Stimulated activated naive CD4-positive, alpha-beta T cell treated with Interleukin-2 at 50 U/mL for 16 hours (primary cell): ENCODE measurements at places on chromosomes 3 and 15.

DNA sequence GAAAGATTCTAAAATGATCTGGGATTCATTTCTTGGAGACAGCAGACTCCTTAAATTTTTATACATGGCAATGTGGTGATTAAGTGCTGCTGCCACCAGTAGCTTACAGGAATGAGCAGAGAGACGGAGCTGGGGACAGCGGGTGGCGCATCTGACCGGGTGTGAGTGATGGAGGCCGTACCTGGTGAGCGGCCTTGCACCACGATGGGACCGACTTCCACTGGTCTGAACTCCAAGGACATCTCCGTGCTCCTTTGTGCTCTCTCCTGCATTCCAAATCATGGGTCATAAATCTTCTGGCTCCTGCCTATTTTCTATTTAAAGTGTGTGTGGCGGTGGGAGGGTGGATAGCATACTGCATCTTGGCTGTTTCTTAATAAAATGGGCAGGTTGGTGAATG, 262.6 kb downstream of the ABHD5 start:
- DNase-seq, result no peak

DNA sequence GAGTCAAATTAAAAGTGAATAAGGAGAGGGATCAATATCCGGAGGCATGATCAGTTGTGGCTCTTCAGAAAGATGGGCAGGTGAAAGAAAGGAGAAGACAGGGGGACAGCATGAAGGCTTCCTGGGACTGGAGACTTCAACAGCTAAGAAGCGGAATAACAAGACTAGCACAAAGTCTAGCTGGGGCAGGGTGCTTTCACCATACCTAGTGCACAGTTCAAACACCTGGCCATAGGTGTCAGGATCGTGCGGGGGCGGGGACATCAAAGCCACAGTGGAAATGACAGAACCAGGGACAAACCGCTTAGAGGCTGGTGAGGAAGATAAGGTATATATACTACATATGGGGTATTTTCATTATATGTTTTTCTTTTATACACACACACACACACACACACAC, 66.2 kb upstream of the FOXP1 start:
- no peak for DNase-seq

- no peak for DNase-seq
Observed at GRCh38 chr3:28947061-28947460, 333.8 kb upstream of the RBMS3 start.

DNA sequence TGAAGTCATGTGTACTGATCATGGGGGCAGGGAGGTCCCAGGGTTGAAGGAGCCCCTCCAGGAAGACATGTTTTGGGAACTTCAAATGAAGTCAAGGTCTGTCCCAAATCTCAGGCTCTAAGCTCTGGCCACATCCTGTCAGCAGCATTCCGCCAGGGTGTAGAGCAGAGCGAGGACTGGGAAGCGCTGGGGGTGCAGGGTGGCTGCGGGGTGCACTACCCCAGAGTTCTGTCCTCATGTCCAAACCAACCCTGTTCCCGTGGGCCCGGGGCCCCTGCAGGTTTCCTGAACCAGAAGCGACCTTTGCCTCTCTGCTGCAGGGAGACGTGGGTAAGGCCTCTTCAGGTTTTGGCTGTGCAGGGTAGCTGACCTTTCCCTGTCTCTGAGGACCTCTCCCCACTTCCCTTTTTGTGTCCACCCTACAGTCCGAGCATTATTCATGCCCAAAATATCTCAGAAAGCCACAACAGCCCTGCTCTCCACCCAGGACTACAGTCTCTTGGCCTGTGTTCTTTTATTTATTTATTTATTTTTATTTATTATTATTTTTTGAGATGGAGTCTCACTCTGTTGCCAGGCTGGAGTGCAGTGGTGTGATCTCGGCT, 26.6 kb upstream of the FLNB start:
- no peak for DNase-seq

- no peak for DNase-seq
Observed at GRCh38 chr3:111712294-111713167, 117.4 kb upstream of the ZBED2 start.

DNA sequence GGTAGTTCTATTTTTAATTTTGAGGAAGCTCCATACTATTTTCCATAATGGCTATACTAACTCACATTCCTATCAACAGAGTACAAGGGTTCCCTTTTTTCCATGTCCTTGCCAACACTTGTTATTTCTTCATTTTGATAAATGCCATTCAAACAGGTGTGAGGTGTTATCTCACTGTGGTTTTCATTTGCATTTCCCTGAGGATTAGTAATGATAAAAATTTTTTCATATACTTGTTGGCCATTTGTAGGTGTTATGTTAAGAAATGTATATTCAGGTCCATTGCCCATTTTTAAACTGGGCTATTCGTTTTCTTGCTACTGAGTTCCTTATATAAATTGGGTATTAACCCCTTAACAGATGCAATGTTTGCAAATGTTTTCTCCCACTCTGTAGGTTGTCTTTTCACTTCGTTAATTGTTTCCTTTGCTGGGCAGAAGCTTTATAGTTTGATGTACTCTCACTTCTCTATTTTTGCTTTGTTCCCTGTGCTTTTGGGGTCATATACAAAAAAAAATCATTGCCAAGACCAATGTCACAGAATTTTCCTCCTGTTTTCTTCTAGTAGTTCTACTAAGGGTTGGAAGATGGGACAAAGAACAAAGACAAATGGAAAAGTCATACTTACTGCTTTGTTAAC, 11.0 kb upstream of the VPS39 start:
- DNase-seq, result no peak

DNA sequence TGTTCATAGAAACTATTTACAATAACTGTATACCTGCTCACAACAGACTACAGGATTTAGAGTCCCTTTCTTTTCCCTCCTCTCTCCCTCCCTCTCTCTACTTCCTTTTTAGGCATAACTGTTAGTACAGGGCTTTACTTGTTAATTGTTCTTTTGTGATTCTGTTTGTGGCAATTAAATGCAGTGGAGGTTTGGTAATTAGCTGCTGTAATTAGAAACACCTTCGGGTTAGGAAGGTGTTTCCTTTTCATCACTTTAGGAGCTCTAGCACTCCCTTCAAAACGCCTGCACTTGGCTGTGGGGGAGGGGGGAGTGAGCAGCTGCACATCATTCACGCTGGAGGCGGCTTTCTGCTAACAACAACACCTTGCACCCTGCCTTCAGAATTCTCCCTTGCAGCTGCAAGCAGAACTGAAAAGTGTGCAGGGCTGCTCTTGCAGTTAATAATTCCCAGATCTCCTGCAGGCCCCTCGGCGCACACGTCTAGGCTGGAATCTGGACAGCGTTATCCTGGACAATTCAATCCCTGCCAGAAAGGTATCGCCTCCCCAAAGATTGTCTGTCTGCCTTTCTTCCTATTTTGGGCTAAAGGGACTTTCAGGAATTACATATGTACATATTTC, 242.6 kb upstream of the RGMA start:
- DNase-seq, result no peak

GRCh38 chr3:97880267-97880666, 58.5 kb downstream of the CRYBG3 start:
- DNase-seq, result no peak

DNA sequence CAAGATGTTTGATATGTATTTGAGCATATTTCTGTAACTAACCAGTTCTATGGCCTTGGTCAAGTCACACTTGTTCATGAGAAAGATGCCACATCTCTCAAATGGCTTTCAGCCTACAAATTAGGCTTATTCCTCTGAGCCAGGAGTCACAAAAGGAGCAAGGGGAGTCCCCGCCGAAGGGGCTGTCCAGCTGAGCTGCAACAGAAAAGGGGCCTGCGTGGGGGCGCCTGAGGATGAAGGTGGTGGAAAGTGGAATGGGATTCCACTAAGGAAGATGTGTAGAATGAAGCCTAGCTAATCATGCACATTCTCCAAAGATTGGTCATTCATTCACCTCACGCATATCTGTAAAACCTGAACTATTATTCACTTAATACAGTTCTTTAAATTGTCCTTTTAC, 19.1 kb downstream of the ALDH1L1 start:
- DNase-seq, result no peak

DNA sequence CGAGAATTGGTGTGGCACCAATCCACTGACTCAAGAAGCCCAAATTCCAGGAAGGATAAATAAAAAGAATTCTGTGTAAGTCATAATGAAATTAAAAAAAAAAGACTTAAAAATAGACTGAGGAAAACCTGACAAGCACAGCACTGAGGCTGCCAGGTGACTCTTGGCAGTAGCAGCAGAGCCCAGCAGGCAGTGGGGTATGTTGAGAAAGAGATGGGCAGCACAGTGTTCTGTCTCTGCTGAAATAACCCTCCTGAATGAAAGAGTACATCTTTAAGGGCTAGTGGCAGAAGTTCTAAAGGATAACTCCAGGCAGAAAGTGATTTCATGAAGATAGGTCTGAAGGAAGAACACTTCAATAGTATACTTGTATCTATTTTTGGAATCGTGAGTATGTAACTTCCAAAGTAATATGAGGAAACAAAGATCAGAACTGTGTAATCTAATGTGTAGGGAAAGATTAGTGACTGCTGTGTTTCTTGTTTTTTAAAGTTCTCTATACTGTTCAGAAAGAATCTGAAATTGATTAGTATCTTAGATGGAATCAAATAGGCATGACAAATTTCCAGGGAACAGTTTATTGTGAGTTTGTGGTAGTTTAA, 75.9 kb downstream of the RAB7A start:
- DNase-seq, result no peak

DNA sequence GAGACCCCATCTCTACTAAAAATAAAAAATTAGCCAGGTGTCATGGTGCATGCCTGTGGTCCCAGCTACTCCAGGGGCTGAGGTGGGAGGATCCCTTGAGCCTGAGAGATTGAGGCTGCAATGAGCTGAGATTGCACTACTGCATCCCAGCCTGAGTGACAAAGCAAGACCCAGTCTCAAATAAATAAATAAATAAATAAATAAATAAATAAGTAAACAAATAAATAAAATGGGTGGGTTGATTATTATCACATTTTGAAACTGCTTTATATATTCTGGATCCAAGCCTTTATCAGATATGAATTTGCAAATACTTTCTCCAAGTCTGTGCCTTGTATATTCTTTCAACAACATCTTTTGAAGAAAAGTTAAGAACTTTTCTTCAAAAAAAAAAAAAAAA, 22.2 kb upstream of the PCSK6 start:
- DNase-seq, result no peak

GRCh38 chr15:42191610-42192346, 16.3 kb downstream of the VPS39 start:
- no peak for DNase-seq

DNA sequence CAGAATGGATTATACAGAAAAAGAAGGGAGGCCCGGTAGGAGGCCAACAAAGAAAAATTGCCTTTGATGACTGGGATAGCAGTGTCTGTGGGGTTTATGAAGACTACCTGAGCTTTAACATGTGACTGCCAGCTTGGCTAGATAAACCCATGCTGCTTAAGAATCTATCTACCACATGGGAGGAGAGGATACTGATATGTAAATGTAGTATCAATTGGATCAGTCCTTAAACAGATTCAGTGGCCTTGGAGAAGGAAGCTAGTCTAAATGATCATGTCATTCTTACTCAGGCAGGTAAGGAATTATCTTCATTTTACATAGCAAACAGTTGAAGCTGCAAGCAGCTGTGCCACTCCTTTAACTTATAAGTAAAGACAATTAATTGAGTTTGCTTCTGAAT, 50.0 kb upstream of the SYNPR start:
- no peak for DNase-seq

DNA sequence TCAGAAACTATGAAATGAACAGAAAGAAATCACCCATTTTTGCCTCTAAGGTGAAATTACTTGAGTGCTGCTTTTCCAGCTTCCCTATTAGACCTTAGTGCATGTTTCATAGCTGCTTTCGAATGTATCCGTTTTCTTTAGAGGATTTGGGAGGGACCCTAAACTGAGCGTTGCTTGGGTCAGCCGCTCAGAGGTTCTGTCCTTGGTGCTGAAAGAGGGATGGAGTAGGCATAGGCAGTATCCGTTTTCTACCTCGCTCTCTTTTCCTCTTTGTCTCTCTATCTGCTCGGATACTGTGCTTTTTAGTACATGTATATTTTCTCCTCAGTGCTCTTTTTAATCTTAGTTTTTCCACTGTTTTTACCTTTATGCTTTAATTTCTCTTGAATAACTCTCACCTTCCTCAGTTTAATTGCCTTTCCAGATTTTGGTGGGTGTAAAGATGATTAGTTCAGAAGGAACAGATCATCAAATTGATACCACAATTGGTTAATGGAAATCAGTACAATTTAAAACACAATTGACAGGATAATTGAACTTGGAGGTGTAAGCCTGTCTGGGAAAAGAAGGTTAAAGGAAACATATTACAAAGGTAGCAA, at the start of gene DRD3:
DRD3 (minus strand) TSS at position 283 of the 599 bp plus-strand sequence. CDS start 7,060 bp downstream, outside the sequence.
- no peak for DNase-seq

- DNase-seq, result no peak
Observed at GRCh38 chr15:80202641-80203360, 49.2 kb downstream of the CTXND1 start.

DNA sequence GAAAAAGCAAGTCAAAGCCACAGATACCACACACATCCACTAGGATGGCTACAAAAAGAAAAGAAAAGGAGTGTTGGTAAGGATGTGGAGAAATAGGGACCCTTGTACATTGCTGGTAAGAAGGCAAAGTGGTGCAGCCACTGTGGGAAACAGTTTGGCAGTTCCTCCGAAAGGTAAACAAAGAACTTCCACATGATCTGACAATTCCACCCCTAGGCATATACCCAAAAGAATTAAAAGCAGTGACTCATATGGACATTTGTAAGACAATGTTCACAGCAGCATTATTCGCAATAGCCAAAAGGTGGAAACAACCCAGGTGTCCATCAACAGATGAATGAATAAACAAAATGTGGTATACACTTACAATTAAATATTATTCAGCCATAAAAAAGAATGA, 22.2 kb upstream of the GMPPB start:
- no peak for DNase-seq
